ENCODE measurements at places on chromosomes 3 and 15. TPM values are rescaled to one million over a fixed set of nuclear protein-coding genes. Genes with fewer than 3 reads are reported as not detected.

- DNase-seq: no peak
Measured at GRCh38 chr3:152199102-152199840, 69.5 kb upstream of the MBNL1 start.

GRCh38 chr15:74937272-74937589, 642 bp downstream of the COX5A start:
- DNase-seq: peak; percentile 58

Gene AHSG
- total RNA-seq: not detected

Gene ACSBG1
- total RNA-seq: 3.6 TPM

Gene MME
- total RNA-seq: 0.03 TPM

Gene TRPM7
- total RNA-seq: 17.1 TPM

Gene CCDC50
- 27.9 TPM for total RNA-seq

Gene CPLX3
- 0.25 TPM for total RNA-seq

Gene NPAP1
- total RNA-seq: not detected

Gene SAMD7
- not detected for total RNA-seq

- no peak for DNase-seq
Measured at GRCh38 chr3:55882006-55882405, 394.9 kb upstream of the WNT5A start.

Gene PLA2G4F
- total RNA-seq: 11.7 TPM

Gene SH2D7
- total RNA-seq: not detected

Gene ADIPOQ
- total RNA-seq: not detected

DNA sequence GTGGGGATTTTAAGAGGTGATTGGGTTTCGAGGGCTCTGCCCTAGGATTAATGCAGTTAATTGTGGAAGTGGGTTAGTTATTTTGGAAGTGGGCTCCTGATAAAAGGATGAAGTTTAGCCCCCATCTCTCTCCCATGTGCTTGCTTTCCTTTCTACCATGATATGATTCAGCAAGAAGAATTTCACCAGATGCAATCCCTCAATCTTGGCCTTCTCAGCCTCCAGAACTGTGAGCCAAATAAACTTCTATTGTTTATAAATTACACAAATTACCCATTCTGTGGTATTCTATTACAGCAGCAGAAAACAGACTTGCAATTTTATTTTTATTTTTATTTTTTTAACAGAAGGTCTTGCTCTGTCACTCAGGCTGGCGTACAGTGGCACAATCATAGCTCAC, 27.3 kb upstream of the UBE2E1 start:
- no peak for DNase-seq

- no peak for DNase-seq
Measured at GRCh38 chr3:115252679-115253078, 105.6 kb upstream of the ZBTB20 start.

Gene FAM43A
- 0.57 TPM for total RNA-seq

DNA sequence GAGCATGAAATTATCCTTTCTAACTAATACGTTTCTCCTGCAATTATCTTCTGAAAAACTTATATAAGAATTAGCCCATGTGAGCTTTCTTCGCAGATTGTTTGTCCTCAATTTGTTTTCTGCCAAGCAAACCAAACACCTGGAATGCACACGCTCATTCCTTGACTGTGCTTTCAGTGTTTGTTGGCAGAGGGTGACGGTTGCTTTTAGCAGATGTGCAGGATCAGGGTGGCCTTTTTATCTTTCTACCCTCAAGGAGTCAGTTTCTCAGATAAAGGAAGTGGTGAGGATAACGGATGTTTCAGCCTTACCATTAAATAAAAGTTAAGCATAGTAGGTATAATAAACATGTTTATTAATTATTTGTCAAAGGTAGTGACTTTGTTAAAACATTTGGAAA, 15.2 kb downstream of the ARPP21 start:
- no peak for DNase-seq

GRCh38 chr3:168422843-168423242, 327.1 kb upstream of the GOLIM4 start:
- no peak for DNase-seq

DNA sequence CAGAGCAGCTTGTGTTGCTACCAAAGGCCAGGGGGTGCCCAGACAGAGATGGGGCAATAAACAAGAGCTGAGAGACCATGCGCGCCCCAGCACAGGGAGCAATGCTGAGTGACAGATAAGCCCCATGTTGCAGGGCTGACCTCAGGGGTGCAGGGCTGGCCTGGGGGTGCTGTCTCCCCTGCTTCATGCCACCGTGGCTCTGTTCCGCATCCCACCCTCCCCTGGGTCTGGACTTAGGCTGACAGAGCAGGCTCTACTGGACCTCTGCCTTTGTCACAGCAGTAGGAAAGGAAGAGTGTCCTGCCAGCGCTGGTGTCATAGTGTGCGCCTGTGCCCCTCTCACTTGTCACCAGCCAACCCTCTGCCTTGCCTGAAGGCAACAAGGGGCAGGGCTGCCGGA, 67.4 kb upstream of the IQSEC1 start:
- DNase-seq: no peak

GRCh38 chr3:72375237-72376076, 472.8 kb downstream of the SHQ1 start:
- DNase-seq: no peak

DNA sequence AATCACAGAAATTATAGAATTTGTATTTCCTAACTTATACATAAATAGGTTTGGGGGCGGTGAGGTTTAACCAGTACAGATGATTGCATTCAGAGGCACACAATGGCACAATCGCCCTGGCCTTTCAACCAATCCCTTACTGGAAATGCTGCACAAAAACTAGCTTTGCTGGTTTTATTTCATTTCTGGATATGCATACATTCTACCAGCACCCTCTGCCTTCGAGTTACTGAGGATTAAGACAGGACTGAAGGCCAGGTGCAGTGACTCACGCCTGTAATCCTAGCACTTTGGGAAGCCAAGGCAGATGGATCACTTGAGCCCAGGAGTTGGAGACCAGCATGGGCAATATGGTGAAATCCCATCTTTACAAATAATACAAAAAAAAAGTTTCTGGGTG, 336.1 kb downstream of the ARRDC4 start:
- DNase-seq: no peak

DNA sequence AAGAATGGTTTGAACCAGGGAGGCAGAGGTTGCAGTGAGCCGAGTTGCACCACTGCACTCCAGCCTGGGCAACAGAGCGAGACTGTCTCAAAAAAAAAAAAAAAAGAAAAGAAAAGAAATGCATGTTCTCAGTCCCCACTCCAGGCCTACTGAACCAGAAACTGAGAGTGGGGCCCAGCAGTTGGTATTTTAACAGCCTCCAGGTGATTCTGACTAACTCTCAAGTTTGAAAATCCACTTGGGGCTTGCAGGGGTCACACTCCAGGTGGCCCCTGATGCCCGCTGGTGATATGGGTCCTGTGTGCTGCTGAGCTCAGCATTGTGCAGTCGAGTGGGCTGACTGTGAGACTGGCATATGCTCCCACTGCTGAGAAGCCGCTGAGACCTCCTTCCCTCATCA, 133.7 kb upstream of the C2CD4B start:
- no peak for DNase-seq

Gene MESP2
- not detected for total RNA-seq

- DNase-seq: no peak
Measured at GRCh38 chr15:90205886-90206285, 4.8 kb downstream of the SEMA4B start.

Gene AMOTL2
- 109 TPM for total RNA-seq

- no peak for DNase-seq
Measured at GRCh38 chr3:157500232-157500631, 3.0 kb downstream of the VEPH1 start.

GRCh38 chr3:3665961-3666640, 133.1 kb upstream of the LRRN1 start:
- peak; percentile 4 for DNase-seq

Gene PAK6
- 6.4 TPM for total RNA-seq

GRCh38 chr3:5186858-5187155, 700 bp upstream of the EDEM1 start:
- peak; percentile 33 for DNase-seq

Gene AMT
- 3.9 TPM for total RNA-seq

DNA sequence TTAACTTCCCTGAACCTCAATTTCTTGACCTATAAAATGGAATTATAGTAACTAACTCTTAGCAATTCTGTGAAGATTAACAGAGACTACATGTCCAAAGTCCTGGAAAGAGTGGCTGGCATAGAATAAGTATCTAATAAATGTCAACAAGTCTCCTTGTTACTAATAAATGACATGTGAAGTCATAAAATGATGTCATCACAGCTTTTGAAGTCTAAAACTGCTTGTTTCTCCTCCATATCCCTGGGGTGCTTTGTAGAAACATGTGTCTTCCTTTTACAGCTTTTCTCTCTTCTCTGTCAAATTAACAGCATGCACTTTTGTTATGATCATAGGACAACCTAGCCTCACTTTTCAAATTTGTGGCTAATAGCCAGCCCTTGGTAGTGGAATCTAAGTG, 510.2 kb downstream of the NTRK3 start:
- no peak for DNase-seq

DNA sequence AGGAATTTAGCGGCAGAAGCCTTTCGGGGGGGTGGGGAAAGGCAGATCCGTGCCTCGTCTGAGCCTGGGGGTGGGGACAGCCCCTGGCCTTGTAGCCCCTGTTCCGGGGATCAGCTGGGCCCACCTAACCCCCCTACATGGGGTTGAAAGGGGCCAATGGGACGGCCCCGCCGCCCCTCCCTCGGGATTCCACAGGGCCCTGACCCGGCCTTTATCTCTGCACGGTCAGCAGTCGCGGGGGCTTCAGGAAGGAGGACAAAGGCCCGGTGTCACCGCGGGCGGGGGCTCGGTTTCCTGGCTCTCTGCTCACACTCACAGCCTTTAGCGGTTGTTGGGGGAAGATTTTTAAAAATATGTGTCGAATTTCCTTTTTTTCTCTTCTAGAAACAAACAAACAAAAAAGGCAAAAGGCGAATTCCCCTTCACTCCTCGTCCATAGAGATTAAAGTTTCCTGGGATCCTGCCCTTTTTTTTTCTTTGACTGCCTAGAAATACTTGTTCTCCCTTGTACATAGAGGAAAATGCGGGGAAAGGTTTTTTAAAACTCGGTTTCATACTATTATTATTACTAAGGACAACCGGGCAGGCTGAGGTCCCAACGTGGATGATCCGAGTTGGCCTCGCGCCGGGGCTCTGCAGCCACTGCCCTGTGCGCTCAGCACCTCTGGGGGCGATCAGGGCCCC, 7.9 kb downstream of the FOXL2 start:
- DNase-seq: no peak

- no peak for DNase-seq
Measured at GRCh38 chr3:131749826-131750225, 247.1 kb upstream of the MRPL3 start.

DNA sequence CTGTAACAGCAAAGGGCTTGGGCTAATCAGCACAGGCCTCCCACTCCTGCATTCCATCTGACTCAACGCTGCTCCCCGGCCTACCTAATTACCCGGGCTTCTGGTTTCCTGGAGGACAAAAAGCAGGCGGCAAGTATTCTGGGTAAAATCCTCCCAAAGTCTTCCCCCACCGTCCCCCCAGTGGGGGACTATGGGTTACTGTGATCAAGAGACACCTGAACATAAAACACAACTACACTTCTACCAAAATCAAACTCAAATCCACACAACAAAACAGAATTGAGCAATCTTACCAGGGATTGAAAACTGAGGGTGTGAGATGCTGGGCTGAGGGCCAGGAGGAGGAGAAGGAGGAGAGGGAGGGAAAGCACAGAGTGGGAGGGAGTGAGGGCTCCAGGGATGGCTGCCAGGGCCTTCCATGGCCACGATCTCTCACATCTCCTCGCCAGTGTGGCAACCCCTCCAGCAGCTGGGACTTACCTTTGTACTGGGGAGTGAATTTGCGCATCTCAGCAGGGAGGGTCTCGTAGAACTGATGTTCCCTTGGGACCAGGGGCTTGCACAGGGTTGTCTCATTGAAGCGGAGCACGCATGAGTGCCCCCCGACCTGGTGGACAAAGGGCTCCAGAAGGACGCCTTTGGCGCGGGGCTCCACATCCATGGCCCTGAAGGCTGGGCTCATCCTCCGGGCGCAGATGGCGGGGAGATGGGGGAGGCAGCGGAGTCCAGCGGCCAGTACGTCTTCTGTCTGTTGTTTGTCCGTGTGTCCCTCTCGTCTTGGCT, 9.1 kb upstream of the NCKIPSD start:
- DNase-seq: no peak

- DNase-seq: no peak
Measured at GRCh38 chr3:65035246-65035645, 347.4 kb upstream of the ADAMTS9 start.

GRCh38 chr3:127915937-127916493, 983 bp downstream of the KBTBD12 start:
- DNase-seq: no peak

DNA sequence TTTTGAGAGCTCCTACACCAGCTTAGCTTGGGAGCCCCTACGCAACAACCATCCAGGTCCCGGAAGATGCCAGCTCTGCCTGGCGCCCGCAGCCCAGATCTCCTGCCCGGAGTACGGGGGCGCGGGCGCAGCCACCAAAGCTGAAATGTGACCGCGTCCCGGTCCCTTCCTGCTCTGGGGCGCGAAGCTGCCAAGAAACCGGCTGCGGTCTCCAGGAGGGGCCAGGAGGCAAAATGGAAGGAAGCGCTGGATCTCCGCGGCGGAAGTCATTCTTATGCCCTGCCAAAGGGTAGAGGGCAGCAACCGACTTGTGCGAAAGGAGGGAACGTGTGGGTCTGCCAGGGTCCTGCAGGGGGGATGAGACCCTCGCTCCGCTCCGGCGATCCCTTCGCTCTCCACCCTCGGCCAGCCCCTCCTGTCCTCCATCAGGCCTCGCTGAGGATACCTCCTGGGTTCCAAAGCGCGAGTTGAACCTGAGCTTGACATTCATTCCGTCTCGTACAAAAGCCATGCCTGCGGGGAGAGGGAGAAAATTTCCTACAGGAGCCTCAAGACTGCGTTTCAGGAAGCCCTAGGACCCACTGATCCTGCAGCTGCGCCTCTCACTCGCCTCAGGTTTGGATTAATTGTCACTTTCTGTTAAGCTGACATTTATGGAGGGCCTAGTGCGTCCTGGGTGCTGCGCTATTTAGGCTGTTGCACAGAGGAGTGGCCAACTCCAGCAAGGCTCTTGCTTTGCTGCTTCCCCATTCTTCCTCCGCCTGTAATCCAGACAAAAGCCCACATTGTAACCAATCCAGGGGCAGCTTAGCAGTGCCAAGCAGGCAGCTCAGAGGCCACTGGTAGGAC, 98.3 kb upstream of the VGLL3 start:
- no peak for DNase-seq

DNA sequence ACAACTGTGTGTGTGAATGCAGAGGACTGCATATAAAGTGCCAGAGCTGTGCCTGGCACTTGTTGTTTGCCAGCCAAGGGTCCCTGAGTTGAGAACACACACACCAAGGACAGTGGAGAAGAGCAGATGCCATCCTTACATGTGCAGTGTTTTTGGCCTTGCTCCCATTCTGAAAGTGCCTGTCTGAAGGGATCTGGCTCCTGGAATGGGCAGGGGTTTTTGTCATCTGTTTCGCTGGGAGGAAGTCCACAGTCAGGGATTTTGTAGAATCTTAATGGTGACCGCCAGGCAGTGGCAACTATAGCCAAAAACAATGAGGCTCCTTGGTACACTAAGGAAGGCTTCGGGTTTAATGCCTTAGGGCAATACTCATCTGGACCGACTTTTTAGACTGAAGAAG, 63.7 kb downstream of the DUT start:
- DNase-seq: no peak

All from HT-29 (cell line).